ENCODE measurements at places on chromosomes 4 and X.

GRCh38 chrX:134547047-134547679 is 87.2 kb downstream of the HPRT1 start:
- no peak for DNase-seq

DNA sequence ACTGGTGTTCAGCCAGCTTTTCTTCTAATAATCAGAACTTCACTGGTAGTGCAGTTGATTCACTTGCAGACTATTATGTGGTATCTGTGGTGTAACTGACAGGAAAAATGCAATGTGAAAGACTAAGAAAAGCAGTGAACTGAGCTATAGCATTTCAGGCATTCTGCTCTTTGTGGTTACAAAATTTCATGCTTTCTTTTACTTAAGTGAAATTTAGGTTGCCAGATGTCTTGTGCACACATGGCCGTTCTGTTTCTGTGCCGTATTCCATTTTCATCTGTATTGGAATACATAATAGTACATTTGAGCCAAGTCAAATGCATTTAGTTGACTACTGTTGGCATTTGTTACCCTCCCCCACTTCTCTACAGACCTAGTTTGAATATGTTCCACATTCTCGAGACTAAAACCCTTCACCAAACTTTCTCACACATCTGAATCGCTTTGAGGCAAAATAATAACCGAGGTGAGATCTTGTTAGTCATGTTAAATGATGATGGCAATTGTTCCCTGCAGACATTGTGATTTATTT is 8.2 kb downstream of the RTL3 start:
- DNase-seq, result no peak

DNA sequence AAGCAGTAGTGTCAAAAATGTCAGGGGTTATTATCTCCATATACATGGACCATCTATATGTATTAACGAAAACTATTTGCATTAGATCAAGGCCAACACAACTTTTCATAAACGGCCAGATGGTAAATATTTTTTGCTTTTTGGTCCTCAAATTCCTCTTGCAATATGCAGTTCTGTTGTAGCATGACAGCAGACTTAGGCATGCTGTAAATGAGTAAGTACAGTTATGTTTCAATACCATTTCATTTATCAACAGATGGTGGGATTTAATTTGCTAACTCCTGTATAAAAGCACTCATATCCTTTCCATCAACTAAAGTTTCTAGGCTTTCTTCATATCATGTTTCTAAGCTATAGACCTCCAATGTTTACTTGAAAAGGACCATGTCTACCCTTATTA is 208.1 kb downstream of the ANKRD50 start:
- no peak for DNase-seq

- DNase-seq, result no peak
Observed at GRCh38 chr4:22764183-22764582, 71.4 kb downstream of the GBA3 start.

GRCh38 chrX:40457406-40457805 is 123.4 kb upstream of the ATP6AP2 start:
- no peak for DNase-seq

DNA sequence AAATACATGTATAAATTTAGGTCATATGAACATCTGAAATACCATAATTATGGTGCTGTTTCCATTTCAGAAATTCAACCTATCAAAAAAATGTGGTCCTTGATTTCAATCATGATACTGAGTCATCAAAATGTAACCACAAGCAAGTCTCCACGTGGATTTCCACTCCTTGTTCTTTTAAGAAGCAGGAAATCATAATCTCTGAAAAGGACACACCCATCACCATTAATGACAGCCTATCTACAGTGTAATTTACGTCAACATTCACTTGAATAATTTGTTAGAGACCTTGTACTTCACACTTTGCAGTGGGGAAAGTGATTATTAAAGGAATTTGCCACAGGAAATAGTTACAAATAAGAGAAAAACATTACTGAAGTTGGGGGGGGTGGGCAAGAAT is 17.7 kb upstream of the SLC7A11 start:
- DNase-seq, result no peak

DNA sequence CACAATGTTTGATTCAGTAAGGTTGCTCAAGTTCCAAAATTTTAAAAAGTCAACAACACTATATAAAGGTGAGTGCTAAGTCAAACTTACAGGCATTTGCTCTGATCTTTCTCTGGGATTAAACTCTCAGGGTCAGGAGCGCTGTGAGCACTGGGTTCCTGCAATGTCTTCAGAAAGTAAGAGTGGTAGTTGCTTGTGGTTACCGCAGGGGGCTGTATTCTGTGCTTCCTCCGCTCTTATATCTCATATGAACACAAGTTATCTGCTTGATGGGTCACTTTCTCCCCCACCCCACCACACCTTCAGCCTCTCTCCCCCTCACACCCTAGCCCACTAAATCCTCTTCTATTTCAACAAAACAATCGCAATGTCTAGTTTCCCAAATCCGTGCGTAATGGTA is 116.4 kb upstream of the IGSF1 start:
- no peak for DNase-seq

GRCh38 chr4:17356926-17357325 is 155.0 kb downstream of the QDPR start:
- no peak for DNase-seq

DNA sequence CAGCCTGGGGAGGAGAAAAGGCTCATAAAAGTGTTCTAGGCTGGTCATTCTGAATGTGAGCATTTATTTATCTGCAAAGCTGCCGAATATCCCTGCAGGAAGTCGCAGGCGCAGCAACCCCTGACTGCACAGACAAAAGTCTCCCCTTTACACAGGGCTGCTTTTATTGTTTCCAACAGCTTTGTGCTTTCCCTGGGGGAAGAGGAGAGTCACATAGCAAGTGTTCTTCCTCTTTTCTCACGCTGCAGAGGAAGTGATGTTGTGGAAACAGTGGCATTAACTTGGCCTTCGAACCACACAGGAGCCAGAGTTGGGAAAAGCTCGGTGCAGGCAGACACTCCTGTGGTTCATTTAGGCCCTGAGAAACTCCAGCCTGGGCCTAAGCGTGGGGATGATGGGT is 81.5 kb upstream of the BCOR start:
- DNase-seq, result no peak

GRCh38 chrX:130829526-130830515 is 73.2 kb downstream of the ENOX2 start:
- no peak for DNase-seq

GRCh38 chr4:55466001-55466400 is 70.2 kb downstream of the TMEM165 start:
- no peak for DNase-seq

DNA sequence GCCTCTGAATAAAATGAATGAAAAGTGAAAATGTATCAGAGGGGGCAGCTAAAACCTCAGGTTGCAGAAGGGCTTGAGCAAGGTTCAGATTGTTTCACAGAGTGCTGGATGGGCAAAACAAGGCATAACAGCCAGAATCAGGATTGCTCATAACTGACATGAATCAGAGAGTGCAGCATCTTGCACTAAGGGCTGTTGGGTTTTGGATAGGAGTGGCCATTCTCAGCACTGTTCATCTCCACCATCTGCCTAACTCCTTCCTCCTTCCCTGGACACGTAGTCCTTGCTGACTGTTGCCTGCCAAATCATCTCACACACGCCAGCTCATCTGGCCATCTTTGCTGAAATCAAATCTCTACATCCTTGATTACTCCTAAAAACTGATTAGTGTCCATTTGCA is 75.3 kb upstream of the C1QTNF7 start:
- no peak for DNase-seq

GRCh38 chr4:7899184-7899869 is 40.3 kb downstream of the AFAP1 start:
- no peak for DNase-seq

GRCh38 chr4:107801766-107802211 is 22.9 kb upstream of the SGMS2 start:
- DNase-seq, result no peak

DNA sequence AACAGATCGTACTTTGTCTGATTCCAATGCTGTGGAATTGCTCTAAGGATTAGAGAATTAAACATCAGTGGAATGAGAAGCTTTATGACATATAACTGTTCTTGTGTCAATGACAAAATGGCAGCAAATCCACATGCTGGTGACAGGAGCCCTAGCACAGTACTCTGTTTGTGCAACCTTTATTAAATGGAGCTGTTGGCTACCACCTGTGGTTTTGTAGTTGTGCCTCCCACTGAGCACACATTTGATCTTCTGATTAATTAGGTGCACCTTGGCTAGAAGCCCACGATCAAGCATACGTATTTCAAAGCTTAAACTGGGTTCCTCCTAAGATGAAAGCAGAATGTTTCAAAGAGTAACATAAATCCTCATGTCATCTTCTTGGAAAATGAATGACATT is 394.0 kb upstream of the IGFBP7 start:
- no peak for DNase-seq

GRCh38 chr4:162510937-162511336 is 347.1 kb upstream of the FSTL5 start:
- no peak for DNase-seq

DNA sequence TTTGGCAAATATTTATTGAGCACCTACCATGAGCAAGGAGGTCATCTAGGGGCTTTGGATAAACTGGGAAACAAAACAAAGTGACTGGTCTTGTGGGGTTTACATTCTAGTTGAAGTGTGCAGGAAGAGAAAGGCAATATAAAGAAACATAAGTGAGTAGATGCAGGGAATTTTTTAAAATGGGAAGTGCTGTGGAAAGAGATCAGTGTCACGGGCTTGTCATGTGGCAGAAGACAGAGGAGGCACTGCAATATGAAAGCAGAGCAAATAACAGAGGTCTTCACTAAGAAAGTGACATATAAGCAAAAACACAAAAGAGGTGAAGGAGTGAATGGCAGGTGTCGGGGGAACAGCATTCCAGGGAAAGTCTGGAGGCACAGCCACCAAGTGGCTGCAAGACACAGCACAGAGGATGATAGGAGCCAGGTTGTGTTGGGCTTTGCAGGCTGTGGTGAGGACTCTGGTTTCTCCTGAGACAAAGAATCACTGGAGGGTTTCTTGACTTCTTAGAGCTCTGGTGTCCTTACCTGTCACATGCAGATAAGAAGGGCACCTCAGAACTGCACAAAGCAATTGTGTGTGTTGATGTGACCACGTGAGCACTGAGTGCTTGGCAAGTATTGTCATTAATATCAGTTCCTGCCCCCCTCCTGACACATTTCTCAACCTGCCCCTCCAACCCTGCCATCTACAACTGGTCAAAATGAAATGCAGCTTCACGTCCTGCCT is 143.5 kb downstream of the TSPAN5 start:
- no peak for DNase-seq

Measured in stimulated activated CD8-positive, alpha-beta memory T cell treated with anti-CD3 and anti-CD28 coated beads, Interleukin-4, amount 100 ng/mL, for 4 hours (primary cell).